ENCODE measurements at places on chromosomes 12 and 14. TPM values are rescaled to one million over a fixed set of nuclear protein-coding genes. Genes with fewer than 3 reads are reported as not detected.

POU6F1 gene
- polyA plus RNA-seq, result 15.6 TPM

CDKL1 gene
- polyA plus RNA-seq, result 18.9 TPM

ADAM20 gene
- polyA plus RNA-seq, result 0.21 TPM

MYO1A gene
- polyA plus RNA-seq, result 0.07 TPM
